GM13976 (cell line): ENCODE measurements at places on chromosomes 13 and 19.

DNA sequence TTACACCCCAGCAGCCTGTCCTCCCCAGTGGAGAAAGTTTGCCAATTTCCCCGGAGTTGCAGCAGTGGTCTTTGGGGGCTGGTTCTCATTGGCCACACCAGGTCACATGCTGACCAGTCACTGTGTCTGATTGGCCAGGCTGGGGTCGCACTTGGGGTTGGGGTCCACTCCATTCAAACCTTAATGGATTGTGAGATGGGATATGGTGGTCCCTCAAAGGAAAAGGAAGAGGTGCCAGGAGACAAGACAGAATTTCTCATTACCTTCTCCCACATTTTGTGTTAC lies 3.4 kb downstream of the PPM1N start:
- DNase-seq: no peak

GRCh38 chr13:29160862-29161261 lies 340.7 kb downstream of the MTUS2 start:
- DNase-seq: no peak

GRCh38 chr13:101218484-101218883 lies 197.8 kb downstream of the NALCN start:
- no peak for DNase-seq

DNA sequence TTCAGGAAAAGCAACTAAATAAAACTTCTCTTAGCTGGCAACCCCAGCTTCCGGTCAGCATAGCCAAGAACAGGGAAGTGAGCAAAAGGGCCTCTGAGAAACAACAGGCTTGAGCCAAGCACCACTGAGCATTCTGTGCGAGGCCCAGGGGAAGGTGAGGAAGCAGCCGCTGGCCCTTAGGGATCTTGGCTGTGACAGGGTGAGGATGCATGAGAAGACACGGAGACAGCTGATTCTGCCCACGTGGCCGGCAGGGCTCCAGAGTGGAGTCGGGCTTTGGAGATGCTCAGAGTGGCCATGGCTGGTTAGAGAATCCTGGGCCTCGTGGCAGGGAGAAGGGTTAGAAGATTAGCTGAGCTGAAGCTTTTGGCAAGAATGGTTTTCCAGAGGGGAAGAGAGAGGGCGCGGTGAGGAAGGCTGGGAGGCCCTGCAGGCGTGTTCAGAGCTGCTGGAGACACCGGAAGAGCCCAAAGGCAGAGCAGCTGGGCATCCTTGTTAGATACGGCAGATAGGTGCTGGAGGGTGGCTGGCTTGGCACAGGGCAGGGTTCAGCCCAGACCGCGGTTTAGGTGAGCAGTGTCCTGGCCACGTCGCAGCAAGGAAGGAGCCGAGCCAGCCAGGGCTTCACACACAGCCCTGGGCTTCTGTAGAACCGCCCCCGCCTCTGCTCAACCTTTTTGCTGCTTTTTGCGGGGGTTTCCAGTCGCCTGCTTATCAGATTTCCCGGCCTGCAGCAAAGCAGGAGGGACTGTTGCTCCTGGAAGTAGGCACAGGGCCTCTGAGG lies 17.3 kb downstream of the UPF1 start:
- peak; percentile 65 for DNase-seq

- no peak for DNase-seq
Observed at GRCh38 chr13:110371550-110372465, 64.7 kb downstream of the COL4A2 start.
